ENCODE measurements at places on chromosomes 11 and 22.

DNA sequence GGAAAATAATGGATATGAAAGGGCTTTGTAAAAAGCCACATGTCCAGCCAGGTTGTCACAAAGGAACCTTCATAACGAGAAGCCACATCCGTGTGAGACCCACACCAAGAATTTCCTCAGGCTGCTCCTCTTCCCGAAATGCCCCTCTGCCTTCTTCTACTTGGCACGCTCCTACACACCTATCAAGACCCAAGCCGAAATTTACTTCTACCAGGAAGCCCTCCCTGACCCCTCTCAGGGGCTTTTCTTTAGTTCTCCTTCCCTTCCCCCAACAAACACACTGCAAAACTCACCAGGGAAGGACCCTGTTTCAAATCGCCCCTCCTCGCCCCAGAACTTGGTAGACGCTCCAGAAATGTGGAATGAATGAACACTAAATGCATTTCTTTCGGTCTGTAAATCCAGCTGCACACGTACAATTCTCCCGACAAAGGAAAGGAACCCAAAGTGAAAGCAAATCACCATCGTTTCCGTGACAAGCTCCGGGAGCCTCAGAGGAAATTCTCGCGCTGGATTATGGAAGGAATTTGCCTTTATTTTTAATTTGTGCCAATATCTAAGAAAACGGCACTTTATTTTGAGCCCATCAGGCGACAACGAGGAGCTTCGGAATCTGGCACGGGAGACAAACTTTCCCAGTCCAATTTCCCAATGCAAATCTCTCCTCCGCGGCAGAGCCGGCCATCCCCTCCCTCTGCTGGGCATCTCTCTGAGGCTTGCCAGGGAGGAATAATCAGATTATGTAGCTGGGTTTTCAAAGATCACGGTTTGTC lies 13.2 kb upstream of the SHISAL1 start:
- no peak for DNase-seq

DNA sequence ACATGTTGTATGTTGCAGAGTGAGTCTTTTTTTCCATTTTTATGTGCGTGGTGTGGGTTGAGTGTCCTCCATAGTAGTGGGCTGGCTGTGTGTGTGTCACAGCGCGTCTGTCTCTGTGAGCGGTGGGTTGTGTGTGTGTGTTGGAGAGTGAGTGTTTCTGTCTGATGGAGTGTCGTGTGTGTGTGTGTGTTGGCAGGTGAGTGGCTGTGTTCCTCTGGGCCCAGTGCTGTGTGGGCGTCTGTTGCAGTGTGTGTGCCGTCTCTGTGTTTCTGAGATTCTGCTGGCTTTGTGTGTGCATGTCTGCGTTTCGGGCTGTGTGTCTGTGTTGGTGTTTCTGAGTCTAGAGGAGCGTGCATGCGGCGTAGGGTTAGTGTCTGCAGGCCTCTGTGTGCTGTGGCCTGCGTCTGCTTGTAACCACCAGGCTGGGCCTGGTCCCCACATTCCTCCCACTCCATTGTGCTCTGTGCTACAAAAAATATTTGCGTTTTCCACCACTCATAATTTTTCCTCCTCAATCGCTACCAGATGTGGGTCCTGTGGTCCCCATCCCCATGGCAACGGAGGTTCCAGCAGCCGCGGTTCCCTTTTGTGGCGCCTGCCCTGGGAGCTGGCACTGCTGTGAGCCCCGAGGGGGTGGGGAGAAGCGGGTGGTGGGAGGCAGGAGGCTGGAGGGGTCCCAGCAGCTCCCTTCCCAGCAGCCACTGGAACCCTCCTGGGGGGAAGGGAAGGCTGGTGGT lies 15.2 kb downstream of the SCARF2 start:
- no peak for DNase-seq

DNA sequence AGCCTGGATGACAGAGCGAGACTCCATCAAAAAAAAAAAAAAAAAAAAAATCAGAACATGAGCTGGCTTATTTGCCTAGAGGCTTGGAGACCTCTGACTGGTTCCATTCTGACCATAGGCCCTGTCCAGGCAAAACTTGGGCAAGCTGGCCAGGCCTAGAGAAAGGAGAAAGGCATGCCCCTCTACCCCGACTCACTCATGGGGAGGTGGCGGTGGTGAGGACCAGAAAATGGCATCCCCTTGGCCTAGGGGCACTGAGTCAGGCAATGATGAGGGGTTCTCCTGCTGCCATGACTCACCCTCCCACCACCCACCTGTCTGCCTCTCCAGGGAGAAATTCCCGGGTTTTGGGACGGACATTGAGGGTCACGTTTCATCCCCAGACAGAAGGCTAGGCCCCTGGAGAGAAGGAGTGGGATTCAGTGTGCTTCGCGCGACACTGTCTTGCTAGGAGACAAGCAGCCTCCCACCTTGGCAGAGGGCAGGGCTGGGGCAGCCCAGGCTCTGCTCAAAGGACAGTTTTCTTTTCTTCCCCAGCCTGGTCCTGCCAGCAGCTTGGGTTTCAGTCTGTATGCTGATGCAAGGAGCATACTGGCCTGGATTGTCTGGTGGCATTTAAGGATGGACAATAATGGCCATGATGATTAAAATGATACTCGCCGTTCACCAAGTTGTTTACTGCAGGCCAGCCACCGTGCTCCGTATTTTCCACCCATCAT lies 17.2 kb downstream of the TOB2 start:
- DNase-seq = no peak

- no peak for DNase-seq
Observed at GRCh38 chr11:101872171-101872882, 42.5 kb upstream of the CEP126 start.

DNA sequence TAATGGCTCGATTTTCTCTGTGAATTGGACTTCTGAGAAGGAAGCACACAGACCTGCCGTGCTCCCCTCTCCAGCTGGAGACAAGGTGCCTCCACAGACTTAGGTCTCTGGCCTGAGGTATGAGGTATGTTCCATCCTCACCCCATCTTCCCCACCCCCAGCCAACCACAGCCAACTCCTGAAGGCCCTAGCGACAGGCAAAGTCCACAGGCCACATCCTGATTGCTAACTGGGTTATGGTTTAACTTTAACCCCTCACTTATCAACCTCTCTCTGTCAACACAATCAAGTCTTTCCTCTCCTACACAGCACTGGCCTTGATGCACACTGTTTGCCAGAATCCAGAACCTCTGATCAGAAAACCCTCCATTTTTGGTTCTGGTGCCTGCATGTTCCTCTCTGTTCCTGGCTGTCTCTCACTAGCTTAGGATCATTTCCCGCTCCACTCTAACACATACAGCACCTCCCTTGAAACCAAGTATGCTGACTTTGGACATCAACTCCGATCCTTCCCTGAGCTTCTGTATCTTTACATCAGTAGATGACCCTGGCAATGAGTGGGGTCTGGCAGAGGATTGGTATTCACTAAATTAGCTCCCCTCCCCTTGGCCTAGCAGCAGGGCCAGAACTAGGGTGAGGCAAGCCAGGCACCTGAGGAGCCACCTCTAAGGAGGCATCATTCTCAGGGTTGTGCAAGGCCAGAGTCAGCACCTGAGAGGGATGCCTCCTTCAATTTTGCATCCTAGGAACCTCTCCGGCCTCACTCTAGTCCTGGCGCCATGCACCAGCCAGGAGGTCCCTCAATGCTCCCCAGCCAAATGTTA lies 22.0 kb downstream of the JAML start:
- DNase-seq = no peak

GRCh38 chr11:133082453-133082781 lies 449.9 kb downstream of the OPCML start:
- DNase-seq = no peak

- no peak for DNase-seq
Observed at GRCh38 chr11:62680825-62681240, 2.0 kb upstream of the UBXN1 start.

DNA sequence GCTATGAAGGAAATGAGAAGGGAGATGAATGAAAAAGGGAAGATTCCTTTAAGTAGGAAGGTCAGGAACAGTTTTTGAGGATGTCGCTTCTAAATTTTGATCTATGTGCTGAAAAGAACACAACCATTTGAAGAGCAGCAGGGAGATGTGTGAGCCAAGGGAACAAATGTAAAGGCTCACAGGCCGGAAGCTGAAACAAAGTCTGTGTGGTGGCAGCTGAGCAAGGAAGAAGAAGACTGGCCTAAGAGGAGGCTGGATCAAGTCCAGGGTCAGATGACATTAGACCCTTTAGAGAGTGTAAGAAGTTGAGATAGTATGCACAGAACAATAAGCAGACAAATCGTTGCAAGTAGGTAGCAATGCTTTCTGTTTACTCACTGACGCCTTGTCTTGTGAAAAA lies 1631.4 kb upstream of the TENM4 start:
- no peak for DNase-seq

GRCh38 chr11:44542372-44542771 lies 23.1 kb upstream of the CD82 start:
- DNase-seq = no peak

GRCh38 chr11:102266099-102266498 lies 51.2 kb upstream of the BIRC3 start:
- no peak for DNase-seq

DNA sequence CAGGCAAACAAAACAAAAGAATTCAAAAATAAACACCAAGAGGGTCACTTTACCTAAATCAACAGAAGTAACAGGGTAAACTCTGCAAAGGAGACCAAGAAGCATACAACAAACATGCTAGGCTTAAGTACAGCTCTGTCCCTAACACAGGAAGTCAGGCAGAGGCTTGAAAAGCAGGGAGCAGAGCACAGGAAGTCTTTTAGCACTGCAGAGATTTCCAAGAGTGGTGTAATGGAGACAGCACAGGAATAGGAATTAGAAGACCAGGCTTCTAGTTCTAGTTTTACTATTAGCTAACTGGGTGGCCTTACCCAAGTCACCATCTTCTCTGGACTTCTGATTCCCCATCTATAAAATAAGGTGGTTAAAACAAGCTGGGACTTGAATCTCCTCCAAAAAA lies 1.9 kb downstream of the RBFOX2 start:
- DNase-seq = no peak

DNA sequence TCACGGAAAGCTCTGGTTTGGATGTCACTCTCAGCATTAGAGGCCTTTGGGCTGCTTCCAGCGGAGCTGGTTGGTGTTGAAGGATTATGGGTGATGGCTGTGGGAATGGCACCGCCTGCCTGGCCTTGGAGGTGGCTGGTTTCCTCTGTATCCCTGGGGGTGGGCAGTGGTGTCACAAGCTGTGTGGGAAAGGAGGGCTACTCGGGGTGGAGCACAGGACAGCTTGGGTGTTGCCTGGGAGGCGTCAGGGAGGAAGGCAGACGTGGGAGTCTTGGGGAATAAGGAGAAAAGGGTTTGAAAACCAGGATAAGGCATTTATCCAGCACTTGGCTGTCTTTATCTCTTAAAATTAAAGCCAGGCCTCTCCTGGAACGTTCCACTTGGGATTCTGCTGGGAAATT lies 71.8 kb downstream of the ADAMTS15 start:
- DNase-seq = no peak

GRCh38 chr11:69887841-69888427 lies 68.7 kb upstream of the FGF3 start:
- DNase-seq = no peak

DNA sequence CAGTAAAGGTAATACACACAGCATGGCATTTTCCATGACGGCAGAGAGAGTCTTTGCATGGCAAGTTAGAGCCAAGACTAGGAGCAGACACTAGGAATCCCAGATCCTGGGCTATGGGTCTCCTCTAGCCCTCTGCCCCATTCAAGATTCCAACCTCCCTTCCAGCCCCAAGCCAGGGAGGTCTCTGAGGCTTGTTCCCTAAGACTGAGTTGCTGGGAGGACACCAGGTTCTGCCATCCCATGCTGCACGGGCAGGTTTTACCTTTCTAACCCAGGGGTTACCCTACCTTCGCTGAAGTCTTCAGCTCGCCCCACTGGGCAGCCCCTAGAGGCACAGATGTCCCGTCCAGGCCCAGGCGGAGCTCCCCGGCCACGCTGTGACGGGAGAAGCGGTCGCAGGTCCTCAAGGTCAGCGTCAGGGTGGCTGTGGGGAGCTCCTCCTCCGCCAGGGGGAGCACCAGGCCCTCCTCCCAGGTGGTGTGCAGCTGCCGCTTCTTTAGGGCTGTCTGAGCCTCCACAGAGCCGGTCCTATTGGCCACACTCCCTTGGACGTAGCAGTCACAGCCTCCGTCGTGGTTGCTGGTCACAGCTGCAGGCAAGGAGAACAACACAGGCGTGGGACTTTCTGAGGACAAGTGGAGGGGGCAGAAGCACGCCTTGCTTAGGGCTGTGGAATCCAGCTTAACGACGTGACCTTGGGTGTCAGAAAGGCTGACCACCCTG lies 33.8 kb downstream of the SYT13 start:
- DNase-seq = no peak

- no peak for DNase-seq
Observed at GRCh38 chr11:134143801-134144200, 74.9 kb downstream of the JAM3 start.

DNA sequence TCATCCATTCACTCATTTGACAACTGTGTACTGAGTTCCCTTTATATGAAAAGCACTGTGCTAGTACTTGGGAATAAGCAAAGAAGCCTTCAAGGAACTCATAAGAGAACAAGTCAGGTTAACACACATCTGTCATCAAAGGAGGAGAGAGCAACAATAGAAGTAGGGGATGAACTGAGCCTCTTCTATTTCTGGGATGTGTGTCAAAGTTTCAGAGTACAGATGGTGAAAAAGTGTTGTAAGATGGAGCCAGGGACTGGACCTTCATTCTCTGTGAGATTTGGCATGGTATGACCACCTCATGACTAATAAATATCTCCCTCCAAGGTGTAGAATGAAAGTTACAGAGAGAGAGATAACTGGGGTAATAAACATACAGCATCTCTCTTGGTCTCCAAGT lies 349.8 kb upstream of the PLET1 start:
- DNase-seq = no peak

DNA sequence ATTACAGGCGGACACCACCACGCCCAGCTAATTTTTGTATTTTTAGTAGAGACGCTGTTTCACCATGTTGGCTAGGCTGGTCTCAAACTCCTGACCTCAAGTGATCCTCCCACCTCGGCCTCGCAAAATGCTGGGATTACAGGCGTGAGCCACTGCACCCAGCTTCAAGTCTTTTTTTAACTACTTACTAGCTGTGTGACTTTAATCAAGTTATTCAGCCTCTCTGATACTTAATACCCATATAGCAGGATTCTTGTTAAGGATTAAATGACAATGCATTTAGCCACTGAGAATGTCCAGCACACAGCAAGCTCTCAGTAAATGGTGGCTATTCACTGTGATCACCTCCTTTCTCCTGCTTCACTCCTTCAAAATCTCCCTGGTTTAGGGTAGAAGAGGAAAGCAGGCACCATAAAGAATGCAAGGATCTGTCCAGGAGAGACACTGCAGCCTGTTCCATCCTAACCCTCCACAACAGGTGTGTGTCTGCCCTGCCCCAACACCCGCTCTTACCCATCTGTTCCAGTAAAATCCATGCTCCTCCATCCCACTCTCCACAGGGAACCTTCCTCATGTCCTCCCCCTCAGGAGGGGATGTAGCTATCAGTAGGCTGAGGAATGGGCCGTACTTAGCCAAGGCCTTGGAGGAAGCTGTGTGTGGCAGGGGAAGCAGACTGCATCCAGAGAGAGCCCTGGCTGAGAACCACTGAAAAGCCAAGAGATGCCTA lies 69.3 kb downstream of the MICAL3 start:
- DNase-seq = no peak

DNA sequence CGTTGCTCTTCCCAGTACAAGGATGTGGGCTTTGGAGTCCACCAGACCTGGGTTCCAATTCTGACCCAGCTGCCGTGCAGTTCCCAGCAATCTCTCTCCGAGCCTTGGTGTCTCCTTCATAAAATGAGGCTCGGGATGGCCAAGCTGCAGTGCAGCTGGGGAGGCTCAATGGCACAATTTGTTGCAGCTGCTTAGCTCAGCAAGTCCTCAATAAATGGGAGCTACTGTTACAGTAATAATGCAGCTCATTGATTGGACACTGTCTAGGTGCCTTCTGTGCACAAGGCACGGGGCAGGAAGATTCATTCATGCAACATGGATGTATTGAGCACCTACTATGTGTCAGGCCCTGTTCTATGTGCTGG lies 37.1 kb downstream of the SHISAL1 start:
- no peak for DNase-seq
